ENCODE measurements at places on chromosomes 13 and 19.

DNA sequence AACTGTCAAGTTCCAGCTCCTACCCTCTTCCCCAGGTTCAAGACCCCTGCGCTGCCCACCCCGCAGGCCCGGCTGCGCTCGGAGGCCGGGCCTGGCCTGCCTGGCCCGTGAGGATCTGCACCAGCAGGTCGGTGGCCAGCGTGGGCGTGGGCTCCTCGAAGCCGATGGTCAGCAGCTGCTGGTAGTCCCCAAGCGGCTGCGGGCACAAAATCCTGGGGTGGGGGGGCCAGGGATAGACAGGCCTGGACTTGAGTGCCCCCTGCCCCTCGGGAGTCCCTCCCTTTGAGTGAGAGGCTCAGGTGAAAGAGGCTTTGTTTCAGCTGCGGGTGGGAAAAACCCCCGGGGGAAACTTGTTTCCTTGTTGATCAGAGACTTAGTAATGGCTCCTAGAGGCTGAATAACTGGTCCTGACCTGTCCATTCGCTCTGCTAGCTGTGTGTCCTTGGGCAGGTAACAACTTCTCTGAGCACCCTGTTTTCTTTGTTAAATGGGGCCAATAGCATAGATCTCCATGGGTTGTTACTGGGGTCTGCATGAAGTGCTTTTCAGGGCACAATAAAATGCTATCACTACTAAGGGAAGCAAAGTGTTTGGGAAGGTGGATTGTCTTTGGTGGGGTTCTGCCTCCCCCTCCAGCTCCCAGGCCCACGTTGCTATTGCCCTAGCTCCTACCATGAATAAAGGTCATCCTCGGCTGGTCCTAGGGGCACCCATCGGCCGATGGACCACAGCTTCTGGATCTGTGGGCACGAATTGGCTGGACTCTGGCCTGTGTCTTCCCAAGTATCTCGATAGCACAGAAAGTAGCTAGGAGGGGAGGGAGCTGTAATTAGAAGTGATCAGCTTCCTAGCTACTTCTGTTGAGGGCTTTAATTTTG lies 3.5 kb downstream of the C19orf67 start:
- peak; percentile 22 for DNase-seq

DNA sequence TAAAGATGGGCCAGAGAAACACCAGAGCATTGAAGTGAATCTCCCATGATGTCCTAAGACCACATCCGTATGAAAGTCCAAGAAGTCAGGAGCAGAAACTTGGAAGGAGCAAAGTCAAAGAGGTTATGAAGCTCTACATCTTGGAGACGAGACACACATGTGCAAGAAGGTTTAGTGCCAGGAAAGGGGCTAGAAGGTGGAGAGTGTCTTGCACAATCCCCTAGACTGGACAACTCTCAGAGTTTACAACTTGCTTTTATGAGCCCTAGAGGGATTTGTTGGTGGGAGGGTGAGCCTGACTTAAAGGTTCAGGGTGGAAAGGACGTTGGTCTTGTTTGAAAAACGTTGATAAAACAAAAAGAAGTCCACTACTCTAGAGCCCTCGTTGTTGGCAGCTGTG lies 150.6 kb downstream of the GPC6 start:
- DNase-seq, result no peak

GRCh38 chr13:106415971-106416370 lies 119.5 kb downstream of the EFNB2 start:
- no peak for DNase-seq

GRCh38 chr19:1274081-1274851 lies 1.1 kb upstream of the FAM174C start:
- DNase-seq, result no peak

GRCh38 chr19:35081201-35081600 lies 34.4 kb upstream of the FXYD3 start:
- DNase-seq, result no peak

DNA sequence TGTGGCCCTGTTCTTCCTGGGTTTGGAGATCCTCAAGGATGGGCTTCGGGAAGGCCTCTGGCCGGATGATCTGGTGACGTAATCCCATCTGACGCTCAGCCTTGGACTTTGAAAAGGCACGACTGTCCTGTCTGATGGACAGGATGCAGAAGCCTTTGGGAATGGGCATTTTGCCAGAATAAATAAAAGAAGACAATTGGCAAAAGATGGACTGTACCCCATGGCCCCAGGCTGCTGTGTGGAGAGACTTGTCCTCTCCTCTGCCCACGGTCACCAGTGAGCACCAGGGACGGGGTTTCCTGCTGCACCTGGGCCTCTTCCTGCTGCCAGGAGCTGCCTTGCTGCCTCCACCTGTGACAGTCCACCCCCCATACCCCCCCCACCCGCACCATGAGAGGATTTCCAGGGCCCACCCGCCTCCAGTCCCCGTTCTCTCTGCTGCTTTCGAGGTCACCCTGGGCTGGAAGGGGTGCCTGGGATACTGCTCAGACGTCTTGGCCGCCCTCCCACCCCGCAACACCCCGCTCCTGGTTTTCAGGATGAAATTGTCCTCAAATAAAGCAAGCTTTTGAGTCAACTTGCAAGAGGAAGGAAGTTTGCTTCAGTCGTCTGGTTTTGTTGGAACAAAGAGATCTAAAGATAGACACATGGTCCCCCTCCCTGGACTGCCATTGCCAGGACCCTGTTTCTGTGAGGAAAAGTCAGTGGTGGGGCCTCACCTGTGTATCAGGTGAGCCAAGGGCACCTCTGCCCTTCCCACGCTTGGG lies 40.9 kb downstream of the MCF2L start:
- DNase-seq, result no peak

GRCh38 chr19:38850436-38850975 lies 720 bp upstream of the HNRNPL start:
- DNase-seq, result no peak
